ENCODE measurements at places on chromosomes 13 and 19.
A peak's percentile ranks its signal among the peaks of the same experiment; 100 is the strongest.

DNA sequence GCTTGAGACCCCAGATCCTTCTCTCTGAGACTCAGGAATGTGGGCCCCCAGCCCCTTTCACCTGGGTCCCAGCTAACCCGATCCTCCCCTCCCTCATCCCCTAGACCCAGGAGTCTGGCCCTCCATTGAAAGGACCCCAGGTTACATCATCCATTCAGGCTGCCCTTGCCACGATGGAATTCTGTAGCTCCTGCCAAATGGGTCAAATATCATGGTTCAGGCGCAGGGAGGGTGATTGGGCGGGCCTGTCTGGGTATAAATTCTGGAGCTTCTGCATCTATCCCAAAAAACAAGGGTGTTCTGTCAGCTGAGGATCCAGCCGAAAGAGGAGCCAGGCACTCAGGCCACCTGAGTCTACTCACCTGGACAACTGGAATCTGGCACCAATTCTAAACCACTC lies 463 bp downstream of the FGF21 start:
- DNase-seq: no peak

DNA sequence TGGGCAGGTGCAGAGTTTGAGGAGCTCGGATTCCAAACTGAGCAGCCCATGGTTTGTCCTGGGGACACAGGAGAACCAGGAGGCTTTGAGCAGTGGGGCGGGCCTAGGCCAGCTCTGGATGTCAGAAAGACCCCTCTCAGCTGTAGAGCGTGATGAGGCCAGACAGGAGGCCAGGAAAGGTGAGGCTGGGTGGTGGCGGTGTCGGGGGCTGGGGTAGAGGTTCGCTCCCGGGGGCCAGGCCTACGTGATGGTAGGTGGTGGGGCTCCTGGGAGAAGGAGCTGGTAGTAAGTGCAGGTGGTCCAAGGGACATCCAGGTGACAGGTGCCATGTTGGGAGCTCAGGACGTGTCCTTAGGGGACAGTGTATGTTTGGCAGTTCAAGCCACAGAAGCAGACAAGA lies 13.5 kb upstream of the PTOV1 start:
- DNase-seq: no peak

DNA sequence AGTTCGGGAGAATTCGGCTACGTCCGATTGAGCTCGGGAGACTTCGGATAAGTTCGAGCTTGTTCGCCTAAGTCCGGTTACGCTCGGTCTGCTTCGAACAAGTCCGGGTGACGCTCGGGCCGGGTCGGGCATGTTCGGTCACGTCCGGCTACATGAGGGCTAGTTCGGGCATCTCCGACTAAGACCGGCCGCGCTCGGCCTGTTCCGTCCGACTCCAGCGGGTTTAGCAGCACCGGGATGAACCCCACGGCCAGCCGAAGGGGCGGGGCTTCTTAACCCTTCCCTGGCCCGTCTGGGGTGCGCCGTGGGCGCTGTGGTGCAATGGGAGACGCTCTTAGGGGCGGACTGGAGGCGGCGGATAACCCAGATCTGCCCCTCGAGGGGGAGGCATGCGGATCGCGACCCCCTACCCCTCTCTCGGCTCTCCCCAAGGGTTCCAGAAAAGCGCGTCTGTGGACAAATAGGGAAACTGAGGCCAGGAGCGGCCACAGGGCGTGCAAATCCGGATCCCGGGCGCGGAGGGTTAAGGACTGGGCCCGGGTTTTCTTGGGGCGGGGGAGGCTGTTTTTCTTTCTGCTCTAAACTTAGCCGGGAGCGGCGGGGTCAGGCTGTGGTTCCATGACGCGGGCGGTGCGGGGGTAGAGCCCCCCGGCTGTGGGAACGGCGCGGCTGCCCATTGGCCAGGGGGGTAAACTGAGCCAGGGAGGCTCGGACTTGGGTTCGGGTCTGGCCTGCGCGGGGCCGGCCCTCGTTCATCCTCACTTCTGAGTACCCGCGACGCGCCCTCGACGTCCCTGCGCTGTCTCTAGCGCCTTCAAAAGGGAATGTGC lies 1.5 kb downstream of the PDE4C start:
- peak; percentile 70 for DNase-seq

DNA sequence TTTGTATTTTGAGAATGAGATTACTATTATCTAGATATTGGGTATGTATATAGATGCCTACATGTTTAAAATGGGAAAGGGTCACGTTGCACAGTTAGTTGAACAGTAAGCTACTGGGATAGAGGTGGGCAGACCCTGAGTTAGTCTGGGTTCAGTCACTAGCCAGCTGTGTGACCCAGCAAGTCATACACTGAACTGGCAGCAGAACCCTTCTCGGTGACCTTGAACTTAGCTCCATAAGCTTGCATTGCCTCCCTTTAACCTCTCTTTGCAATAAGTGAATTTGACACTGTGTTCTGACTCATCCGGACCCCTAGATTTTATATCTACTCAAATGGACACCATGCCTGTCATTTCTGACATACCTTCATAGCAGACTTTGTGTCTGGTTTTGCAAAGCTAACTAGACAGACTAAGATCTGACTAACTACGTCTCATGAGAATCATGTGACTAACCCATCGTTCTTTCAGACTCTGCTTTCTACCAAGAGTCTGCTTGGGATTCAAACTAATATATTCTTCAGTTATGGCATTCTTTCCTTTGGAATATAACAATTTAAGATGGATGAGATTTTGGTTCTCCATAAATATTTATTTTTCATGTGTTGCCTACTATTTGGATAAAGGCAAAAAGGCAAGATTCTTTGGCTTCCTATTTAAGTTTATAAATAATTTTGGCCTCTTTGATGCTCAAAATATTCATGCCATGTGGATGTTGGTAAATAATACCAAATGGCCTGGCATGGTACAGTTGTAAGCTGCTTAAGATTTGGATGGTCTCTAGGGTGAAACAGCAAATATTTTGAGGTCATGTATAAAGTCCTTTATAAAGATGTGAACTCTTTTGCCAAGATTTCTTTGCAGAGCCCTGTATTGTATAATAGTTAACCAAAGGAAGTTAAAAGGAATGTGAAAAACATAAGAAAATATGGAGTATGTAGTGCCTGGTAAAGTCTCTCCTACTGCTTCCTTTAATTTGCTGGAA lies 159.3 kb downstream of the ITGBL1 start:
- no peak for DNase-seq

GRCh38 chr19:53538378-53539109 lies 599 bp downstream of the ZNF331 start:
- DNase-seq: no peak

DNA sequence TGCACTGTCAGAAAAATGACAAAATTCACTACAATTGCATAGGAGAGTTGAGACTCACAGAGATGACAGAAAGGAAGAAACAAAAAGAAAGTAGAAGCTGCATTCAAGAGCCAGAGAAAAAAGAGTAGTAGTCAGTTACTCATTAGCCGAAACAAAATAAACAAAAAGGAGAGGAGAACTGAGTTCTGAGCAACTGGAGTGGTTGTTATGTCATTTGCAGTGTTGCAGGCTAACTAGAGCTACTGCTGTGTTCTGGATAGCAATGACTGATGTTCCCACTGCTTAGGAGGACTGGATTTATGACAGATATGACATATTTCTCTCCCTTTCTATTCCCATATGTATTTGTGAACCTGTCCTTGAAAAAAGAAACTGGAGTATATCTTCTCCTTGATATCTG lies 482.6 kb downstream of the RFC3 start:
- DNase-seq: no peak

DNA sequence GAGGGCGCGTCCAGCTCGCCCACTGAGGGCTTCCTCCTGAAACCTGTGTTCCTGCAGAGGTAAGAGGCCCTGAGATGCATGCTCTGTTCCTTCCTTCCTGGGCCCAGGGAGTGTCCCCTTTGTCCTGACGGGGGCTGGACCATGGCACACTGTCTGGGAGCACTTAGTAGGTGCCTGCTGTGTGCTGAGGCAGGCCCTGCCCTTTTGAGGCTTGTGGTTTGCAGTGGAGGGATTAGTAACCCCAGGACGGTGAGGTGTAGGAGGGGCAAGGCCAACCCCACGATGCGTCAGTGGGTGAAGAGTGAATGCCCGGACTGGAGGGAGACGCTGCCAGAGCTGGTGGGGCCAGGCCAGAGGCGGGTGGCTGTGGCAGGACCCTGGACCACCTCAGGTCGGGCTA lies 11.2 kb upstream of the F2RL3 start:
- DNase-seq: no peak

GRCh38 chr13:87274209-87274819 lies 396.9 kb upstream of the SLITRK5 start:
- no peak for DNase-seq

DNA sequence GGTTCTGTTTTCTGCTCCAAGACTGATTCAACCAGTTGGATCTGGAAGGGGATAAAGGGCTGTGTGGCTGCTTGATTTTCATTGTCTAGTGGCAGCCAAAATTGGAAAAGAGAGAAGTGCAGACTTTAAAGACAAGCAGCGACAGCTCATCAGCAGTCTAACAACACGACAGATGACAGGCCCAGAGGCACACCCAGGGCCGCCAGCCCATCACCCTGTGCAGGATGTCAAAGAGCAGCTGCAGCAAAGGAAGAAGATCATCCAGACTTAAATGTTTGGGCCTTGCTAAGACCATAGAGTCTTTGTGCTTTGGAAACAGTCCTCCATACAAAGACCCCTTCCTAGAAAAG lies 421.0 kb upstream of the KLF12 start:
- no peak for DNase-seq

DNA sequence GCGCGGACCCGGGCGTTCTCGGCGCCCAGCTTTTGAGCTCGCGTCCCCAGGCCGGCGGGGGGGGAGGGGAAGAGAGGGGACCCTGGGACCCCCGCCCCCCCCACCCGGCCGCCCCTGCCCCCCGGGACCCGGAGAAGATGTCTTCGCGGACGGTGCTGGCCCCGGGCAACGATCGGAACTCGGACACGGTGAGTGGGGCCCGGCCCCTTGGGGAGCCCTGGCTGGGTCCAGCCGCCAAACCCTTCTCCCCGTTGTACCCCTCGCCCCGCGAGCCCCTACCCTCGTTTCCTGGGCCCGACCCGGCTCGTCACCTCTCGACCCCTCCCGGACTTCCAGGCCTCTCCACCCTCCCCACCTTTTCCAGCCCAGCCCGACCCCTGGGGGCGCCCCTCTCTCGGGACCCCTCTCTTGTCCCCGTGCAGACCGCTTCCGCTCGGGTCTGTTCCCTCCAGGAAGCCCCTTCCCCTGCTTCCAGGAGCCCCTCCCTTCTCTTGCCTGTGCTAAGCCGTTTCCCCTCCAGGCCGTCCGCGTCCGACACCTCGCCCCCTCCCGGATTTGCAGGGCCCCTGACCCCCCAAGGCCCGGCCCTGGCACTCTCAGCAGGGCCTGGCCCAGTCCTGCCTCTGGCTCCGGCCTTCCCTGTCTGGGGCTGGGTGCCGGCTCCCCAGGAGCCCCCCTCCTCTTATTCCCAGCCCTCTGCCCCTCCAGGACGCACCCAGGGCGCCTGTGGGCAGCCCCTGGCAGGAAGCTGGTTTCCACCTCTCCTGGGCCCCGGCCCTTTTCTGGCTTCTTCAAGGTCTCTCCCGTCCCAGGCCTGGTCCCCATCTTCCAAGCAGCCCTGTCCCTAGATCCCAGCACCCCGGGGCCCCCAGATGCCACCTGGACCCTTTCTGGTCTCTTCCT lies 632 bp downstream of the MARK4 start:
- no peak for DNase-seq

DNA sequence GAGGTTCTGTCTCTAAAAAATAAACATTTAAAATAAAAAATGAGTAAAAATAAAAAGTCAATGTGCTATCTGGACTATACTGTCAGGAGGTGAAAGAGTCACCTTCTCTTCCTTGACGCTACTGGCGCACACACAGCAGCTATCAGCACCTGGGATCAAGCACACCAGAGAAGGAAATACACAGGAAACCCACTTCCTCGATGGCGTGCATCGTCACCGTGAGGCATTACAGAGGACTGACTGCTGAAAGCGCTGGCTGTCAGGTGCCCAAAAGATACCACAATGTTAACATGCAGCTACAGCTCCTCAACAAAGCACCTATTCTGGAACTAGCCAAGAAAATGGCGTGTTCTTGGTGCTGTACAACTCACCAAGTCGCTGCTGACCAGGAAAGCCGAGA lies 6.1 kb downstream of the SLC35E1 start:
- DNase-seq: peak; percentile 63
